Stimulated activated CD8-positive, alpha-beta memory T cell treated with anti-CD3 and anti-CD28 coated beads, Interleukin-7, amount 100 ng/mL, for 1 hour (primary cell): ENCODE measurements at places on chromosomes 3 and 15.

GRCh38 chr3:118151164-118151563, 883.5 kb downstream of the IGSF11 start:
- no peak for DNase-seq

GRCh38 chr3:157098823-157099185, 61.1 kb downstream of the CCNL1 start:
- DNase-seq = no peak

GRCh38 chr15:90013503-90013937, 12.4 kb downstream of the ZNF710 start:
- DNase-seq = no peak

GRCh38 chr3:14175383-14176037, 2.9 kb downstream of the XPC start:
- DNase-seq = peak; percentile 18

DNA sequence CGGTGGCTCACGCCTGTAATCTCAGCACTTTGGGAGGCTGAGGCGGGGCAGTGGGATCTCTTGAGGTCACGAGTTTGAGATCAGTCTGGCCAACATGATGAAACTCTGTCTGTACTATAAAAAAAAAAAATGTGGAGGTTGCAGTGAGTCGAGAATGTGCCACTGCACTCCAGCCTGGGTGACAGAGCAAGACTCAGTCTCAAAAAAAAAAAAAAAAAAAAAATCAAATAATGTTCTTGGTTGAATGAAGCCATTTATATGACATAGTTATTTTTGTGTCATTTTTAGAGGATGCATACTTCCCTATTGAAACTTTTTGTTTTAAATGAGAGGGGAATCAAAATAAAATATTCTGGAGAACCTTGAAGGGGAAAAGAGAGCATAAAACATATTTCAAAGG, 3.1 kb downstream of the HMCES start:
- no peak for DNase-seq

DNA sequence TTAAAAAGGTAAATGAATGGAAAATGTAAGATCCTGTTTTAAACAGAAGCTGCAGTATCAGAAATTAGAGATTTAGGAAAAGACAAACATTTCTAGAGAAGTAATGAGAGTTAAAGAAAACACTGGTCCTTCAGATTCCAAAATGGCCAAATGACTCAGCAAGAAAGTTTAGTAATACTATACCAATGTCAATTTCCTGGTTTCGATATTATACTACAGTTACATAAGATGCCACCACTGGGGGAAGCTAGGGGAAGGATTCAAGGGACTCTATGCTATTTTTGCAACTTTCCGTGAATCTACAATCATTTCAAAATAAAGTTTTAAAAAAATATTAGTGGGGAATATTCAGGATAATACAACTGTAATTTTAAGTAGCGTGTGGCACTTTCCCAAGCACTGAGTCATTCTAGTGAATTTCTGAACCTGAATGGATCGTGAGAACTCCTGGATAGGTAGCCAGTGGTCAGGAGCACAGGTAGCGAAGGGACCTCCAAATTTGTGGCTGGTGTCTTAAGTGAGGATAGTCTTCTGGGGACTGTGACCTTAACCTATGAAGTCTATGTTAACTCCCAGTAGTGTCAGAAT, 37.6 kb downstream of the TMCC1 start:
- DNase-seq = no peak

GRCh38 chr3:32447865-32448400, 54.7 kb downstream of the CMTM6 start:
- DNase-seq = no peak

- no peak for DNase-seq
Observed at GRCh38 chr3:135076341-135076740, 281.3 kb downstream of the EPHB1 start.

DNA sequence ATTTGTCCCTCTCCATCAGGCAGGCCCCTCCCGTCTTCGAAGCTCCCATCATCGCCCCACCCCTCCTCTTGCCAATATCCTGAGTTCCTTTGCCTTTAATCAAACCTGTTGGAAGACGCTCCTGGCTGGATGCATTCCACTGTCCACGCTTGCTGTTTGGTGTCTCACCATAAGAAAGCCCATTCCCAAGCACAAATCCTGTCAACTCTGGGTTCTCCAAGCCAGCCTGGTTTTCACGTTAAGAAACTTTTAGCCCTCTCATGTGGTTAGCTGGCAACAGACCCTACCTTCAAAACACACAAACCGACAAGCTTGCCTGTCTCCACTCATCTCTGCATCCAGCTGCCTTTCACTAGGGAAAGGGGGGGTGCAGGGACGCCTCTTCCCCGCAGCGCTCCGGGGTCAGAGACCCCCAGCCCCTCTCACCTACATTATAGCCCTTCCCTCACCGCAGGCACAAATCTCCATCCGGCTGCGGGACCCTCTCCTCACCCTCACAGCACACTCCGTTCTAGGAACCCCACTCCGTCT, 1.1 kb downstream of the GORASP1 start:
- DNase-seq = no peak

- no peak for DNase-seq
Observed at GRCh38 chr3:182829761-182830405, 36.6 kb downstream of the ATP11B start.

GRCh38 chr3:129439226-129439816, 427 bp downstream of the MBD4 start:
- DNase-seq = peak; percentile 5

DNA sequence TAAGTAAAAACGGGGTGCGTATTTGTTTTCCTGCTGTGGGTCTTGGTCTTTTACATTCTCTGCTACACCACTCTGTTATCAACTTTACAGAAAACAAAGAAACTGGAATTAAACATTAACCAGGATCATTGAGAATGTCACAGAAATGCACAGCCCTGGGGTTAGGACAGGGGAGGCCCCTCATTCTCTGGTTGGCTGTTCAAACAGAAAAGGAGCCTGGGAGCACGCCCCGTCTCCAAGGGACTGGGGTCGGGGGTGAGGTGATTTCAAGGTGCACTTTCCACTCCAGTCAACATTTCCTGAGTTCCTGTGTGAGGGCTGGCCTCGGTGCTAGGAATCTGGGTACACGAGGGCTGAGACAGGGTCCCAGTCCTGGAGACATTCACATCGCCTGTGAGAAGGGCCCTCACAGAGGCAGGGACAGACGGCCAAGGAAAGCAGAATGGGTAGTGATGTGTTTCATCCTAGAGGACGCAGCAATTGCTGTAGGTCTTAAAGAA, 30.3 kb downstream of the CPN2 start:
- DNase-seq = no peak
